Activated T-cell treated with anti-CD3 and anti-CD28 coated beads for 4 hours (primary cell): ENCODE measurements at places on chromosomes 1 and 21.

DNA sequence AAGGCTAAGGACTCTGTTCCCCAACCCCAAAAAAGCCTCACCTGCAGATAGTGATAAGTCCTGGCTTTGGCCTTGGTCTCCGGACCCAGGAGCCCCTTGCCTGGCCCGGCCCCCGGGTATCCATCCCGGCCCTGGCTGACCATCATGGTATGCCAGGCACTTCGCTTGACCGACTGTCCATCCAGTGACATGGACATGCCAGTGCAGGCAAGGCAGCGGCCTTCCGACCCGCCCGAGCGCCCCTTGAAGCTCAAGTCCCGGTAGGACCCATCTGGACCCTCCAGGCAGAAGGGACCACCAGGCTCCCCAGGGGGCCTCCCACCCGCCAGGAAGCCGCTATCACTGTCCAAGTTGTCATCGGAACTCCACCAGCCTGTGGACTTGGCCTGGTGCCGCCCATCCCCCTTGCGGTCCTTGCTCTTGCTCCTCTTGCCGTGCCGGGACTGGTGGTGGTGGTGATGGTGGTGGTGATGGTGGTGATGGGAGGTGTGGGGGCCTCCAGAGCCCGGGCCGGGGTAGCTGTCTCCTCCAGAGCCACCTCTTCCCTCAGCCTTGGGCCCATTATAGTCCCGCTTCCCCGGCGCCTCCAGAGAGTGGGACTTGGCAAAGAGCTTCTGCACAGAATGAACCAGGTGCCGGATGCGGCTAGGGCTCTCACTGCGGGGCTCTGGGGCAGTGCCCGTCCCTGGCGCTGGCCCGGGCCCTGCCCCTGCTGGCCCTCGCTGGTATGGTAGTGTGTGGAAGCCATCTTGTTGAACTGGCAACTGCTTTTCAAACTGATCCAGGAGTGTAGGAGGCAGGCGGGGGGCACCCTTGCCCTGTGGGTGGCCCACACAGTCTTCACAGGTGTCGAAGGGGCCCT, 25.0 kb downstream of the DLGAP3 start:
- no peak for DNase-seq

DNA sequence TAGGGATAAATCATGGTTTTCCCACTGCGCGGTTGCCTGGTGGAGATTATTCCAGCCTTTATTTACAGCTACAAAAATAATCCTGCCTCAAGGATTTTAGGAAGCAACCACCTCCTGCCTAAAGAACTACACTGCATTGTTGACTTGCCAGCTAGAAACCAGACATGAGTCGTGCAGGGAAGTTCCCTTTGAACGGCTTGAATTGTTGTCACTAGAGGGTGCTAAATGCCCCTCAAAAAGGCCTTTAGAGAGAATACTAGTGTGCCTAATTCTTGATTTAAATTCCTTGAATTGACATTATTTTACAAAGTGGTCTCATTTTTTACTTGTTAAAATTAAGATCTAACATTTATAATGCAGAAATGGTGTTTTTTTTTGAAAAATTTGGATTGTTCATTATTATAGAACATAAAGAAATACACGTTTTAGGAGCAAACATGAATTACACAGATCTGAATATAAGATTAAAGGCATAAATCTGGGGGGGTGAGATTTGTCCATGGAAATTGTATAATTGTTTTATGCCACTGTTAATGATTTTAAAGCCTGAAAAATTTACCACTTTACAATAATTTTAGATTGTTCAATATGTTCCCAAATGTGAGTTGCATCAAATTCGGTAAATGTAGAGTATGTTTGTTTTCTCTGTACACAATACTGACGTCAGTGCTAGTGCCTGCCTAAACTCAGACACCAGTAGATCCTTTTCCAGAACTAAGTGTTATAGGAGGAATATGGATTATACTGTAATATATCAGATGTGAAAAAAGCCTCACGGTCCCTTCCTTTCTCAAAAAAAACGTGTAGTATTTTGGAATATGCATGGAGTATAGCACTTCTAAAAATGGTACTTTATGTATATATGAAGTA, 7.6 kb upstream of the ERG start:
- DNase-seq: no peak

GRCh38 chr1:59143811-59144210, 153.1 kb upstream of the FGGY start:
- no peak for DNase-seq

GRCh38 chr1:47479664-47480063, 41.8 kb downstream of the FOXD2 start:
- no peak for DNase-seq

DNA sequence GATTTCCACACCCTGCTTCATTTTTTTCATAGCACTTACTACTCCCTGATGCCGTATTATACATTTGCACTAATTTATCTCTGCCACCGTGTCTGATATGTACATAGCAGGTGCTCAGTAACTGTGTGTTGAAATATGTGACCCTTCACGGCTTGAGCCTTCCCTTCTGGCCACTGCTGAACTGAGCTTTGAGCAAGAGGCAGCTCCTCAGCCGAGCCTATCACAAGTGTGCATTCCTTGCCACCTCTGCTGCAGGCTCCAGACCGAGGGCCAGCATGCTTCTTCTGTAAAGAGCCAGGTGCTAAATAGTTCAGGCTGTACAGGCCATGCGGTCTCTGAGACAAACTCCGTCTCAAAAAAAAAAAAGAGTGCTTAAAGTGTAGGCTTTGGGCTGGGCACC, 22.6 kb downstream of the PLEKHM2 start:
- no peak for DNase-seq

DNA sequence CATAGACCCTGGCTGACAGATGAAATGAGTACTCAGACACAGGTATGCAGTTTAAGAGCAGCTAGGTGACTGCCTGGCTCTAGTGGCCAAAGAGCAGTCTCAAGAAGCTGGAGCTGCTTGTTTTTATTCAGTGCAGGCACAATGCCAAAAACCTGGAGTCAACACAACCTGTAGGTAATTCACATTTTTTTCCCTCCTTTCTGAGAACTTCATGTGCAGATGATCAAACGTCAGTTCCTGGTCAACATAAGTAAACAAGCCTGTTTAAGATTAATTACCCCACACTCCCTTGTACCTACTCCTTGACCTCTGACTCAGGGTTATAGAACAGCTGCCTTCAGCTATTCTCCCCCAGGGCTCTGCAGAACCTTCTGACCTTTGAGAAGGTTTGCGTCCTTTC, 17.3 kb upstream of the ACADM start:
- no peak for DNase-seq

DNA sequence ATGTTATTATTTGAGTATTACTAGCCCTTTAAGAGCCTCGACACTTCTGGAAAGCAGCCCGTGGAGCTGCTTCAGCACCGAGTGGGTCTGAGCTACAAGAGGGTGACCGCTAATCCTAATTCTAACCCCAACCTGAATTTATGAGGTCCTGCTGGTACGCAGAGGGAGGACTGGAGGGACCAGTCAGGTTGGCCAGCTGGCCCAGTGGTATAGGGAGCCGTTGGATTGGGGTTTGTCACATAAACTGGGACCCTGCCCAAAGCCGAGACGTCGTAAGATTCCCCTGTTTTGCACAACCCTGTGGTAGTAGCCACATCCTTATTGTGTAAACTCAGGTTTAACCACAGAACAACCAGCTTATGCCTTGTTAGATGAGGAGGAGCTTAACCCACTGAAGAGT, 60.8 kb upstream of the F3 start:
- DNase-seq: no peak

GRCh38 chr1:2019571-2020309, 595 bp downstream of the GABRD start:
- DNase-seq: no peak

DNA sequence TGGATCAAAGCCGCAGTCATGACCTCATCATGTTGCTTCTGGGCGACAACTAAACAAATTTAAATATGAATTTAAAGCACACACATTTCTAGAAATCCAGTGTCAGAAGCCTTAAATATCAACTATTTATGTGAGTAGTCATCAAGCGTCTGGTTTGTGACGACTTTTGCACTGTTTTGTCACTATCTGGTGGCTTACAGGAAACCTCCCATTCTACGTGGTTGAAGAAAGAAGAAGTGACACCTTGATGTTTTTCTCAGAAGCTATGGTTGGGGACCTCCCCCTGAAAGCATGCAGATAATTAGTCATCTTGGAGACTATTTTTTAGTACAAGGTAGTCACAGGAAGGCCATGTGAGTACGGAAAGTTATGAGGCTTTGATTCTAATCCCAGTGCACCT, 58.5 kb downstream of the TENT5C start:
- peak; percentile 50 for DNase-seq

- no peak for DNase-seq
Measured at GRCh38 chr1:174215766-174216165, 56.4 kb downstream of the RABGAP1L start.

GRCh38 chr1:221736714-221737113, 5.2 kb downstream of the DUSP10 start:
- DNase-seq: no peak

- no peak for DNase-seq
Measured at GRCh38 chr1:38505944-38506343, 353.6 kb downstream of the RRAGC start.

DNA sequence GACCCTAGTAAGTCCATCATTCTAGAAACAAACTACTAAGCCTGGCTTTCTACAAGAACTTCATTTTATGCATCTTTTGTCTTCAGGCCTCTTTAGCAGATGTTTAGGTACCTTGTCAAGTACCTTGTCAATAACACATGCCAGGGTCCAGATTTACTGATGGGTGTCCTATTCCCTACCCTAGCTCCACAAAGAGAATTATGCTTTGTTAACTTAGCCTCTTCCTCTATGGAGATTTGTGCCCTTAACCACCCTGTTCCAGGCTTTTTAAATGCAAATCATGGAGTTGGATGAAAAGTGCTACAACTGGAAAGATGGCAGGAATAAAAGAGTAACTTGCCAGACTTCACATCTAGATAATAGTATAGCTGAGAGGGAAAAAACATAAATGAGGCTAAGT, 42.7 kb downstream of the SPATA46 start:
- DNase-seq: no peak

DNA sequence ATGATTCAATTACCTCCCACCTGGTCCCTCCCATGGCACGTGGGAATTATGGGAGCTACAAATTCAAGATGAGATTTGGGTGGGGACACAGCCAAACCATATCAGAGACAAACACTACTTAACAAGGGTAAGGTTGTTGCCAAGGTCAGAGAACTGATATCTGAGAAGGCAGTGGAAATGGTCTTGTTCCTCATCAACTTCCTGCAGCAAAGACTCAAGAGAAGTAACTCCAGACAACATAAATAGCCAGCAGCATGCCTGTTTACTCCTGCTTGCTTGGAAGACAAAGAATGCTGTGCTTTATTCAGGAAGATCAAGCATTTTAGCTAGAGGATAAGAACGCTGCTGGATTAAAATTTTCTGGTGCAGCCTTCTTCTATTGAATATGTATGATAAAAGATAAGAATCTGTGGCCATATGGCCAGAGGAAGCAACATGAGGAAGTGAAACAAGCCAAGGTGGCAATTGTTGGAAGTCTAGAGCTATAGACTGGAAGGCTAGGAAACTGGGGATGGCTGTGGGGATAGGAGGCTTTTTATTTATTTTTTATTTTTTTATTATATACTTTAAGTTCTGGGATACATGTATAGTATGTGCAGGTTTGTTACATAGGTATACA, 36.4 kb downstream of the DDAH1 start:
- no peak for DNase-seq

- DNase-seq: no peak
Measured at GRCh38 chr21:42556960-42557359, 43.3 kb downstream of the SLC37A1 start.

GRCh38 chr1:175792136-175792535, 48.7 kb upstream of the TNR start:
- no peak for DNase-seq

DNA sequence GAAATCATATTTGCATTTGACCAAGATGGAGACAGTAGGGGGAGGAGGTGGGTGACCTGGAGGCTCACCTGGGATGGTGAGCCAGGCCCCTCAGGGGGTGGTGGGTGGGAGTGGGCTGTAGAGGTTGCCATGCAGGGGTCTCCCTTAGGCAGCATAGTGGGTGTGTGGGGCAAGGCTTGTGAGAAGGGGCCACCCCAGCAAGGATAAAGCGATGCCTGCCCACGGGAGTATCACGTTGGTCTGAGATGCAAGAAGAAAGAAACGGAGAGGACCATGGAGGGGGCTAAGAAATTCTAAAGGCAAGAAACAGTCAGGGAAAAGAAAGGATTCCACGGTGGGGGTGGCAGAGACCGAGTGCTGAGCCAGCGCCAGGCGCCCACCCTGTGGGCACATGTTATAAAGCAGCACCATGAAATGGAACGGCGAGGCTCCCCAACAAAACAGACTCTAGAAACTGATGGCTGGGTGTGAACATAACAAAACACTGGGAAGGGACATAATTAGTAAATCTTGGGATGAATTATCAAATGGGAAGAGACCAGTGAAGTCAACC, 11.7 kb upstream of the C2CD2 start:
- no peak for DNase-seq

GRCh38 chr1:149917571-149918144, at the start of gene SV2A:
TSS of gene SV2A (minus strand) at chr1:149917844. CDS start at chr1:149913840, 4,004 bp downstream.
- DNase-seq: peak; percentile 18

DNA sequence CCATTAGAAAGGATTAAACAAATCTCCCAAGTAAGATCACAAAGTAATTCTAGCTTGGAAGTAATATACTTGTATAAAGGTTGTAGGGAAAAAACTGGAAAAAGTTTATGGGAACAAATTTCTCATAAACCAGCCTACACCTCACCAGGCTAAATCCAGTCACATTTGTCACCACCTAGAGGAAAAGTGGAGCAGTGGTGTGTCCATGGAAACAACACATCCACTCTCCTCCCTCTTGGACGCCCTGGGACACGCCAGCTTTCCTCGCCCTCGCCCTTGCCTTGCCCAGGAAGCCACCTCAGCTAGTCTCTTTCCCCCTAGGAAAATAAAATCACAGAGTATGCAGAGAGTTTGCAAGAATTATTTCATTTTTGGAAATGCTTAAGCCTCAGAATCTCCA, 2.2 kb downstream of the PALMD start:
- no peak for DNase-seq

GRCh38 chr1:34066166-34066565, 98.9 kb downstream of the CSMD2 start:
- DNase-seq: no peak

GRCh38 chr21:40269239-40269638, 402.0 kb downstream of the PCP4 start:
- DNase-seq: no peak

DNA sequence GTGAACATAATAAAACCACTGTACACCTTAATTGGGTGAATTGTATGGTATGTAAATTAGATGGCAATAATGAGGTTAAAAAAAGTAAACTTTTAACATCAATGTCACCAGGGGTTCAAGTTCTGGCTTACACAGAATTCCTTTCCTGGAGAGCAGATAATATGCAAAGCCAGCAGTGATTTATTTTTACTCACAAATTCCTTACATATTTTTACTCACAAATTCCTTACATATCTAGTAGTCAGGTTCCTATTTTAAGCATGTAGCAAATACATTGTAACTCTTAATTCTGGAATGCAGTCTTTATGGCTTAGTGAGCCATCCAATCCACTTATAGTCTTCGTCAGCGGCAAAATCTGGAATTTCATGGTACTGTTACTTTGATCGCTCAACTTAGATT, 1.3 kb upstream of the UBE4B start:
- no peak for DNase-seq

DNA sequence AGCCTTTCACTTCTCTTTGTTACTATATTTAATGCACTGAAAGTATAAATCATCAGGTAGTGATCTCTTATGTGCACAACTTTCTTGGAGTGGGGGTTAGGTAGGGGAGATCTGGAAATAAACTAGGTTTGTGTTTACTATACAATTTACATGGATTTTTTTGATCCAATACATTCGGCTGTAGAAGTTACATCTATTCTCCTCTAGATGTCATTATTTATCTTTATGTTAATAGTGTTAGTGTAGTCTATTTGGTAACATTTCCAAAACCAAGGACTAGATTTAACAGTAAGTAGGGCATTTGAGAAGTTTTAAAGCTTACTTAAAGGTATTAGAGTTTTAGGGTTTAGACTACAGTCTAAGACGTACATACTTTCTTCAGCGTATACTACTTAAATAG, 5.4 kb downstream of the VPS45 start:
- no peak for DNase-seq
